ENCODE measurements at places on chromosomes 7 and 10. TPM values are rescaled to one million over a fixed set of nuclear protein-coding genes. Genes with fewer than 3 reads are reported as not detected.

PIK3CG gene
- 12.1 TPM for total RNA-seq

STEAP1B gene
- total RNA-seq = 3.2 TPM

DRGX gene
- 0.26 TPM for total RNA-seq

RASSF4 gene
- total RNA-seq = 12.2 TPM

TMEM168 gene
- total RNA-seq = 84.2 TPM

ZPBP gene
- 0.21 TPM for total RNA-seq

WAPL gene
- total RNA-seq = 66.7 TPM

KCP gene
- 1.4 TPM for total RNA-seq

ASAH2 gene
- total RNA-seq = 1.1 TPM

PSMC2 gene
- 126 TPM for total RNA-seq

FZD1 gene
- total RNA-seq = 25.1 TPM

HABP2 gene
- not detected for total RNA-seq

POP7 gene
- 18.6 TPM for total RNA-seq

HKDC1 gene
- not detected for total RNA-seq

PDLIM1 gene
- 24.4 TPM for total RNA-seq

SERPINE1 gene
- 3.1 TPM for total RNA-seq

STOX1 gene
- total RNA-seq = 4.7 TPM

CRTAC1 gene
- total RNA-seq = 3.7 TPM

TMEM178B gene
- total RNA-seq = 2.0 TPM

RARRES2 gene
- total RNA-seq = 86.2 TPM

BRAT1 gene
- 18.2 TPM for total RNA-seq

FKBP6 gene
- total RNA-seq = not detected

Data from urinary bladder (tissue), 4 donors.